DND-41 (cell line): ENCODE measurements at places on chromosomes 12 and 14.

DNA sequence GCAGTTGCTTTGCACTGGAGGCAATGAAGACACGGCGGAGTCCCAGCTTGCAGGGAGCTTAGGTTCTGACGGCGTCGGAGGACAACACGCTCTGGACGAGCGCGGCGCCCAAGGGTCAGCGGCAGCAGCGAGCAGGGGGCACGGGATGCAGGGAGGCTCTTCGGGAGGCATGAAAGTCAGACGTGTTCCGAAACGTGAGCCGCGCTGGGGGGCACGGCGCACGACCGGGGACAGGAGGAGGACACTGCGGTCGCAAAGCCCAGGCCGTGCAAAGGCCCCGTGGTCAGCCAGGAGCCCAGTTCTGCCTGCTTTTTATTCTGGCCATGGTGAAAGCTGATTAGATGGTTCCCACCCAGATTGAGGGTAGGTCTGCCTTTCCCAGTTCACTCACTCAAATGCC, 294.6 kb downstream of the SNAPC1 start:
- no peak for DNase-seq

DNA sequence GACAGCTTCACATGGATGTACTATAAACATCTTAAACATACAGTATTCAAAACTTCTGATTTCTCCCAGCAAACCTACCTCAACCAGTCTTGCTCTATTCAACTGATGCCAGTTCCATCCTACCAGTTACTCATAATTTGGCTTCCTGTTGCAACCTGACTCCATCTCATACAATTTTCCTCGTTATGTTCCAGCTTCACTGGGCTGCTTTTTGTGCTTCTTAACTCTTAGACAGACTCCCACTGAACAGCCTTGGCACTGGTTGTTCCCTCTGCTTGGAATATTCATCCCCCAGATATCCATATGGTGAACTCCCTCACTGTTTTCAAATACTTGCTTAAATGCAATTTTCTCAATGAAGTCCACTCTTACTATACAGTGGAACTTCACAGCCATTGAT, 249.2 kb downstream of the AEBP2 start:
- DNase-seq, result no peak

- DNase-seq, result no peak
Measured at GRCh38 chr12:4039931-4040330, 166.7 kb upstream of the PARP11 start.

- DNase-seq, result no peak
Measured at GRCh38 chr12:32502693-32503502, 103.5 kb downstream of the FGD4 start.

- no peak for DNase-seq
Measured at GRCh38 chr12:119230807-119231206, 52.1 kb downstream of the HSPB8 start.

DNA sequence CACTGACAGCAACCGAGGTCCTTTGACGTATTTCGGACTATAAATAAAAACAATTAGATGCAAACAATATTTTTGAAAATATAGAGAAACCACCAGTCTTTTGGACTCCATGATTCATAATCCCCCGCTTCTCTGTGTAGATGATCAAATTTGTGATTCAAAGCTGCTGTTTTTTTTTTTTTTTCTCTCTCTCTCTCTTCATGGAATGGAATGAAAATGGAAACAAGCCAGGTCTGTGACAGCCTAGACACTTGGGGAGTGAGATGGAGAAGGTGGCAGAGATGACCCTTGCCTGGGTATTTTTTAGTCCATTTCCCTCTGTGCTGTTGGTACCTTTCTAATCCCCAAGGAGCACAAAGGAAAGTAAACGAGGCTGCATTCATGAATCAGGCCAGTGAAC, 248.5 kb downstream of the GLT1D1 start:
- no peak for DNase-seq

DNA sequence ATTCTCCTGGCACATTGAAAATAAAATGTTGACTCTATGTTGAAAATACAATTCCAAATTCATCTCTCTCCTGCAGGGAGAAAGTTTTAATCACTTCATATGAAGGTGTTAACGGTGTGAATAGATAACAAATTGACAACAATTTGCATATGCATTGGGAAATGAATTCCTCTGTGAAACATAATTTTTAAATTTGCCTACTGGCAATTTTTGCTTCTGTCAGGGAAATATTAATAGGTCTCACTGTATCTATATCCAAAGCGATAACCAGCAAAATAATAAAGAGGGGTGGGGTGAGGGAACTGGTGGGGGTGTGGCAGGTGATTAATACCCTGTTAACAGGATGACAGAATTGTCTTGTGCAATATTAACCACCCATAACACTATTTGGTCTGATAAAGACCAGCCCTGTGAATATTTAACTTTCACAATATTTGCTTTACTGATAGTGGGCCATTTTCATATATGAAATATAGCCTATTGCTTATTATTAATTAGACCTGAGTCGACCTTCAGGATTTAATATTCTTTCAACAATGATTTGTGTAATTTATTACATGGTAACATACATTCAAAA, 239.0 kb upstream of the SSTR1 start:
- DNase-seq, result no peak

DNA sequence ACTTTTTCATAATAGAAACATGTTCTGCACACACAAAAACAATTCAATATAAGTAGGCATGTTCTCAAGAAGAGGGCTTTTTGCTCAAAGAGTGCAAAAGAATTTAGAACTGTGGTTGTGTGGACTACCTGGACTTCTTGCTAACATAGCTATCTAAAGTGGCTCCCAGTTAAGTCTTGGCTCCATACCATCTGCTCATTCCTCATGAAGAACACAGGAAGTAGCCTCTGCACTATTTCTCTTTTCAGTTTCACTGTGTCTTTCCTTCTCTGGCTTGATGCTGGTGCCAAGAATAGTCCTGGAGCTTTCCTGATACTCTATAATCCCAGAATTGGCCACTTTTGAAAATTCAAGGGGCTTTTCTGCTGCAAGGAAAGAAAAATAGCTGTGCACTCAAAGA, 127.4 kb downstream of the CCER1 start:
- no peak for DNase-seq

GRCh38 chr12:56071648-56072047, 8.3 kb upstream of the ERBB3 start:
- DNase-seq, result no peak

GRCh38 chr14:24534286-24534685, 26.2 kb upstream of the CMA1 start:
- DNase-seq, result no peak

- DNase-seq, result no peak
Measured at GRCh38 chr14:63875311-63875710, 22.5 kb downstream of the SYNE2 start.

- no peak for DNase-seq
Measured at GRCh38 chr14:105165134-105165704, 3.4 kb downstream of the JAG2 start.

DNA sequence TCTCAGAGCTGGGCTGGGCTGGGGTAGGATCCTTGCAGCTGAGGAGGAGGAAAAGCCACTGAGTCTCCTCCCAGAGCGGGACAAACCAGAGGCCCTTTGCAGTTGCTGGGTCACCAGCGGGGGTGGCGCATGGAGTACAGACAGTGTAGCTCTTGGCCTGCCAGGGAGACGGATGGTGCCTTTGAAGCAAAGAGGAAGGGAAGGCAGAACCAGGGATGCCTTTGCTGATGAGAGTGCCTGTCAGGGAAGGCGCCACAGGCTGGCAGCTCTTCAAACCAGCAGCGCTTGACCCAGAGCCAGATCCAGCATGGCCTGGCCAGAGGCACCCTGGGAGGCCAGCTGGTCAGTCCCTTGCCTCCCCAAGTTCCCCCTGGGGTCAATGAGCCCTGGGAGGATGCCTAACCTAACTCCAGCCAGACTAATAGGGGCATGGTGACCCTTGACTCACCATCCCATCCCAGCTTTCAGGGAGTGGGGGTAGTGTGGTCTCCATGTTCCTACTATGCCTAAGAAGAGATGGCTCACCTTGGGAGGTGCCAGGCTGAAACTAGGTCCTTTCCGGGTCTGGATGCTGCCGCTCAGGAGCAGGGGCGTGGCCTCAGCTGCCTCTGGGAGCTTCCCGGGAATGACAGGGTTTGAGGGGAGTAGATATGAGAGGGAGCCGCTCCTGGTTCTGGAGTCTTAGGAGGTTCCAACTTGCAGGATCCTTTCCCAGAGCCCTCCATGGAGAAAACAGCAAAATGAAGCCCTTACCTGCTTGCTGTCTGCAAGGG, 19.8 kb downstream of the VASH1 start:
- DNase-seq, result no peak

- DNase-seq, result no peak
Measured at GRCh38 chr14:24700511-24700910, 66.5 kb upstream of the GZMB start.

GRCh38 chr12:131713349-131713748, 2.5 kb downstream of the SFSWAP start:
- no peak for DNase-seq

DNA sequence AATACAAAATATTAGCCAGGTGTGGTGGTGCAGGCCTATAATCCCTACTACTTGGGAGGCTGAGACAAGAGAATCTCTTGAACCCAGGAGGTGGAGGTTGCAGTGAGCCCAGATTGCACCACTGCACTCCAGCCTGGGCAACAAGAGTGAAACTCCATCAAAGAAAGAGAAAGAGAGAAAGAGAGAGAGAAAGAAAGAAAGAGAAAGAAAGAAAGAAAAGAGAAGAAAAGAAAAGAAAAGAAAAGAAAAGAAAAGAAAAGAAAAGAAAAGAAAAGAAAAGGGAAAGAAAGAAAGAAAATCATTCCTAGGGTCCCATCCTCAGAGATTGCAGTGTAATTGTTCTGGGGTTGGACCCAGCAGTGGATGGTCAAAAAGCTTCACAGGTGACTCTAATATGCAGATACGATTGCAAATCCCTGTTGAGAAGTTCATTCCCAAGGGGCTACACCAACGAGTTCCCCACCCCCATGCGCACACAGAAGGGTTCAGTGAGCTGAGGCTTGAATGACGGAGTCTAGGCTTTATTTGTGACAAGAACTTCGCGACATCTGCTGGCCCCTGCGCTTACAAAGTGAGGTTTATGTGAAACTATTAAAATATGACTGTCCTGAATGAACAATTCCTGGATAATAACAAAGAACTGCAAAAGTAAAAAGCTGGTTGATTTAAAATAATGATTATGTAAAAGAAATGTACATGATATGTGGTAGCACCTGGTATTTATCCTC, 17.4 kb upstream of the RNASE12 start:
- DNase-seq, result no peak

- DNase-seq, result no peak
Measured at GRCh38 chr12:104285740-104286515, 17.6 kb upstream of the EID3 start.

- DNase-seq, result no peak
Measured at GRCh38 chr12:25058658-25059058, 109.8 kb upstream of the BCAT1 start.

- DNase-seq, result no peak
Measured at GRCh38 chr12:65879878-65880277, 55.6 kb downstream of the HMGA2 start.

- peak; percentile 29 for DNase-seq
Measured at GRCh38 chr12:57157588-57158173, 10.3 kb upstream of the LRP1-AS start.

- no peak for DNase-seq
Measured at GRCh38 chr12:19245666-19246065, 116.1 kb downstream of the PLEKHA5 start.

DNA sequence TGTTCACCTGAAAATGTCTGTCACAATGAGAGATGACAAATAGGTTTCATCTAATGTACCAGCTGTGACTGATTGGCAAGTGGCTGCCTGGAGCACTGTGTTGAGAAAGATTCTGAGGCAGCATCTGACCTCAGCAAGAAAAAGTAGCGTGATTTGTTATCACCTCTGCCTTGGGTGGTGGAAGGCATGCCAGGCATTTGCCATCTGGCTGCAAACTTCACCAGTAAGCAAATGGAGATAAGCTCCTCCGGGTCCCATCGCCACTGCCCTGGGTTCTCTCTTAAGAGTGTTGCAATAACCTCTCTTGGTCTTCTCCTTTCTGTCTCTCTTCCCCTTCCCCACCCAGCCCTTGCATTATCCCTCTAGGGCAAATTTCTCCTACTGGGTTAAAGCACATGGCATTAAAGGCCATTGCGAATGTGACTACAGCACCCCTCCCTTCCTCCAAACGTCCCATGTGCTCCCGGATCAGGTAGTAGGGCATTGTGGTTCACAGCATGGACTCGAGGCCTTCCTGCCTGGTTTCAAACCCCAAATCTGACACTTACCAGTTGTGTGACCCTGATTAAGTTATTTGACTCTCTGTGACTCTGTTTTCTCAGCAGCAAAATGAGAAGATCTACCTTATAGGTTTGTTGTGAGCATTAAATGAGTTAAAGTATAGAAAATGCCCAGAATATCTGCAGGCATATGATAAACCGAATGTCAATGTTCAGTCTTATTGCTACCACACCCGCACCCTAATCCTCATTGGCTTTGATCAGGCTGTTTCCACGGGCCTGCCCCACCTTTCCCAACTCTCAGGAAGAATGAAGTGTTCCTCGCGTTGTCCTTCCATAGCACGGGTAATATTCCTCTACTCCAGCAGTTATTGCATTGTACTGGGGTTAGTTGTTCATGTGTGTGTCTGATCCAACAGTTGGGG, 8.2 kb upstream of the LGALS3 start:
- no peak for DNase-seq

- no peak for DNase-seq
Measured at GRCh38 chr12:3283137-3283680, 206.0 kb downstream of the TSPAN9 start.

- no peak for DNase-seq
Measured at GRCh38 chr14:69054030-69054429, 74.9 kb upstream of the ACTN1 start.

DNA sequence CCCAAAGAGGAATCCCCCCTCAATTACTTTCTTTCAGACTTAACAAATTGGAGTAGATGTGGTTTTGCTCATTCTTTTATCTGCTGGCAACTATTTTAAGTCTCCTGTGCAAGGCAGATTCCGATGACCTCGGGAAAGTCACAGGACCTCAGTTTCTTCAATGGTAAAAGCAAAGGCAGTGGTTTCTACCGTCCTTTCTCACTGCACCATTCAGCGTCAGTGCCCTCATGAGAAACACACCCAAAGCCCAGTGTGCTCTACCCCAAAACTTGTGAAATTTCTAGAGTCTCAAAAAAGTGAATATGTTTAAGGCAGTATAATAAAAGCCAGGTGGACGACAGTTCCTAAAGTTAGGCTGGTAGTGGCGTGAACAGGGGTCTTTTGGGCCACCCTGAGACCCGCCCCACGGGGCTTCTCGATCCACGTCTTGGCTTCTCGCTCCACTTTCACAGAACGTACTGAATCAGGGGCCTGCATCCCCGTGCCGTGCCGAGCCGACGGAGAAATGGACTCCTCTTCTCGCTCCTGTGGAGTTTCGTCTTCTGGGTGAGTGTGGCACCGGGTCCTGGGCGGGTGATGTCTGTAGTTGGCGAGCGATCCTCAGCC, 1.3 kb upstream of the ARHGAP5 start:
- DNase-seq, result no peak
